ENCODE measurements at places on chromosomes 13 and 19. TPM values are rescaled to one million over a fixed set of nuclear protein-coding genes. Genes with fewer than 3 reads are reported as not detected.

The KIR2DL3 gene
- total RNA-seq, result not detected

The ZNF285 gene
- total RNA-seq, result 3.9 TPM

The GPR4 gene
- total RNA-seq, result not detected

The CEACAM16 gene
- not detected for total RNA-seq

The CEACAM7 gene
- 0.24 TPM for total RNA-seq

The PNMA8A gene
- 2.3 TPM for total RNA-seq

The CYSLTR2 gene
- under 0.01 TPM for total RNA-seq

The ATP1A3 gene
- total RNA-seq, result not detected

The ZNF582 gene
- total RNA-seq, result 7.2 TPM

The TMPRSS9 gene
- total RNA-seq, result not detected

The NLRP11 gene
- total RNA-seq, result not detected

The TLE6 gene
- total RNA-seq, result not detected

The LRRC63 gene
- total RNA-seq, result not detected

The PRDX2 gene
- total RNA-seq, result 178 TPM

The SIGLEC8 gene
- total RNA-seq, result not detected

The PRKCG gene
- total RNA-seq, result under 0.01 TPM

The ARID3A gene
- 19.2 TPM for total RNA-seq

The CGB8 gene
- not detected for total RNA-seq

The CYP4F12 gene
- total RNA-seq, result not detected

The COL4A1 gene
- 11.3 TPM for total RNA-seq

The IL4I1 gene
- 4.8 TPM for total RNA-seq

The TRIP10 gene
- 77.4 TPM for total RNA-seq

The TRPC4 gene
- total RNA-seq, result under 0.01 TPM

The CPB2 gene
- total RNA-seq, result under 0.01 TPM

The FCER2 gene
- total RNA-seq, result not detected

The ZNF878 gene
- under 0.01 TPM for total RNA-seq

The C3 gene
- total RNA-seq, result 32.8 TPM

The FAM124A gene
- total RNA-seq, result not detected

The CTXN1 gene
- 8.2 TPM for total RNA-seq

The PTH2 gene
- total RNA-seq, result not detected

The KLHL26 gene
- total RNA-seq, result 4.0 TPM

The FFAR2 gene
- 0.24 TPM for total RNA-seq

The S1PR5 gene
- total RNA-seq, result 10.4 TPM

The ZNF600 gene
- 12.6 TPM for total RNA-seq

The IGFL1 gene
- not detected for total RNA-seq

The IZUMO4 gene
- 2.6 TPM for total RNA-seq

The CILP2 gene
- 0.24 TPM for total RNA-seq

The SHANK1 gene
- not detected for total RNA-seq

The IGFLR1 gene
- not detected for total RNA-seq

The KLF2 gene
- total RNA-seq, result 0.24 TPM

The SPC24 gene
- total RNA-seq, result 0.64 TPM

The KRTDAP gene
- total RNA-seq, result 3.1 TPM

The AP1M2 gene
- 130 TPM for total RNA-seq

The CALR3 gene
- total RNA-seq, result not detected

The SOX1 gene
- total RNA-seq, result not detected

The DMKN gene
- 75.0 TPM for total RNA-seq

The PROSER1 gene
- 17.7 TPM for total RNA-seq

The KLK4 gene
- total RNA-seq, result not detected

The ZGLP1 gene
- total RNA-seq, result 0.21 TPM

The GPR18 gene
- total RNA-seq, result not detected

The TEX29 gene
- total RNA-seq, result not detected

The PALM3 gene
- total RNA-seq, result not detected

The GARIN5A gene
- 0.21 TPM for total RNA-seq

The RETN gene
- total RNA-seq, result not detected

The CXCL17 gene
- total RNA-seq, result 1.2 TPM

The TMIGD2 gene
- total RNA-seq, result not detected

Data from tracheal epithelial cell (primary cell).